NCI-H446 (cell line): ENCODE measurements at places on chromosomes 5 and 9.

DNA sequence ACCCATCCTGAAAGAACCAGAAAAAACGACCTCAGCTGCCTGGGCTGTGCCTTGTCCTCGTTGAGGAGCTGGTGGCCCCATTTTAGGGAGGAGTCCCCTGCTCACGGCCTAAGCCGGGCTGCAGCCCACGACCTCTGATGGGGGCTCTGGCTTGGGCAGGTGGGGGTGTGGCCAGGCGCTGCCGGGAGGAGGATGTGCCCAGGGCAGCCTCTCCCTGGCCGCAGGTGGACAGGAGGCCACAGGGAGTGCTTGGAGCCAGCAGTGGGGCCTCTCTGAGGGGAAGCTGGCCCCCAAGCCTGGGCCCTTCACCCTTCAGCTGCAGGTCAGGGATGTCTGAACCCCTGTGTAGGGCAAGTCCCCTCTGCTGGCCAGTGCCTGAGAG, 2.5 kb downstream of the DIPK1B start:
- DNase-seq, result no peak

- no peak for DNase-seq
These were observed 187.1 kb upstream of the RPS23 start for GRCh38 chr5:82465235-82465634.

- no peak for DNase-seq
These were observed 317.3 kb downstream of the GADD45G start for GRCh38 chr9:89922099-89922498.

- no peak for DNase-seq
These were observed 37.4 kb downstream of the CPEB4 start for GRCh38 chr5:173925449-173926071.

DNA sequence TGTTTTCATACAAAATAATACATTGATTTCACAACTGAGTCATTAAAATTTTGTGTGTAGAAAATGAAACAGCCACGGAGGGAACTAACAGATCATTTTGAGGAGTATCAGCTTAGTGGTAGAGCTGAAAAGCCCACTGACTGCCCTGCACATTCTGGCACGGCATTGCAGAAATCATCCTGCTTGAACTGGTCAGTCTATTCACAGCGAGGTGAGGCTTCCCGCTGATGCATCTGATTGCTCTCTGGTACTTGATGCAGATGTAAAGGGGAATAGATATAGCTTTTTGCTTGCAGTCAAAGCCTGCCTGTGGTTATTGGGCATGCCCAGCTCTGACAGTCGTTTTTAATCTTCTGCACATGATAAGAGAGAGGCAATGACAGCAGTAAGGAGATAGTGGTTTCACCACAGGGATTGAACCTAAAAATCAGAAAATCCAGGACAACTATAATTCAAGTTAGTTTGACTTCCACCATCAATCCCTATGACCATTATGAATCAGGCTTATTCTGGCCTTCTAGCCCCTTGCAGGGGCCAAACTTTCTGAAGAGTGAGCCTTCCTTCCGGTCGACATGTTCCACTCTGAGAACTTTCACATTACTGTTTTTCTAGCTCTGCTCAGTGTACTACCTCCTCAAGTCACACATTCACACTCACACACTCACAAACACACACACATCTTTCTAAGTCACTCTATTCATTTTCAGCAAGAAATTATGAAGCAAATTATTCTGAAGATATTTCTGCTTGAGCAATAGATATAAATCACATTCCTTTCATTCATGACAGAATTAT, 782.8 kb upstream of the NUDT12 start:
- no peak for DNase-seq
